Activated CD4-positive, alpha-beta T cell treated with anti-CD3 and anti-CD28 coated beads, Interleukin-2, amount 10 ng/mL, durations not matched to agents 24 days and 14 days (primary cell): ENCODE measurements at places on chromosomes 1 and 21.

- DNase-seq: no peak
Measured at GRCh38 chr1:191984856-191985255, 173.4 kb upstream of the RGS18 start.

DNA sequence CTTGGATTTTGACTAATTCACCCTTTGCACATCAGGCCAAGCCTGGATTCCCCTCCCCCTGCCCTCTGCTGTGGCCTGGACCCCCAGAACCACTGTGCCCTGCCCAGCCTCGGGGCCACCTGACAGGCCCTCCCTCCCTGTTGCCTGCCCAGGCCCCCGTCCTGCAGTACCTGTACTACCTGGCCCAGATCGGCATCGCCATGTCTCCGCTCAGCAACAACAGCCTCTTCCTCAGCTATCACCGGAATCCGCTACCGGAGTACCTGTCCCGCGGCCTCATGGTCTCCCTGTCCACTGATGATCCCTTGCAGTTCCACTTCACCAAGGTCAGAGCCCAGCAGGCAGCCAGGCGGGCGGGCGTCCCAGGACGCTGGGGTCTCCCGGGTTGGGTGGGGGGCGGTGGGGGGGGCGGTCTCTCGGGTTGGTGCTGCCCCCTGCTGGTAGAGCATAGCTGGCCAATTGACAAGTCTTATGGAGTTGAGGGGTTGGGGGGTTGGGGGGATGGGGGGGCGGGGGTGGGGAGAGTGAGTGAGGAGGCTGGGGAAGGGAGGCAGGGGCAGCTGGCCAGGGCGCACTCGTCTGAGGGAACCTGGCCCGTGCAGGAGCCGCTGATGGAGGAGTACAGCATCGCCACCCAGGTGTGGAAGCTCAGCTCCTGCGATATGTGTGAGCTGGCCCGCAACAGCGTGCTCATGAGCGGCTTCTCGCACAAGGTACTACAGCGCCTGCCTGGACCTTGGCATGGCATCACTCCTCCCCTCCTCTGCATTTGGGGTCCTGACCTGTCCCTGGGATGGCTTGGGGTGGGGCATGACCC lies 10.7 kb downstream of the AMPD2 start:
- peak; percentile 77 for DNase-seq

GRCh38 chr1:23727362-23727811 lies 15.9 kb upstream of the ELOA start:
- no peak for DNase-seq

DNA sequence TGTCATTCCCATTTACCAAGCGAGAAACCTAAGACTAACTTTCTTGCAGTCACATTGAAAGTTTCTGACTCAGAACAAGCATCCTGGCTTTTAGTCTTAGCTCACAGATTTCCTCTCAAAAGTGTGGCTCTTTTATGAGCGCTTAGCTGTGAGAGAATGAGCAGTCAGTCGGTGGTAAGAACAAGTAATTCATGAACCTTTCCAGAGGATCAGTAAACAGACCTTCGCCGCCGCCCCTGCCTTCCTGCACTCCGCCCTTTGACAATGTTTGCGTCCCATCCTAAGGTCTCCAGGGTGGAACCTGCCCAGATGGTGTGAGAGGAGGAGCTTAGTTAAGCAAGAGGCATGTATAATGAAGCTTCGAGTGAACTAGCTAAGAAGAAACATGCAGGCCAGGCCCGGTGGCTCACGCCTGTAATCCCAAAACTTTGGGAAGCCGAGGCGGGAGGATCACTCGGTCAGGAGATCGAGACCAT lies 142.4 kb downstream of the GLUL start:
- DNase-seq: peak; percentile 79

GRCh38 chr1:156281281-156281680 lies 1.3 kb downstream of the SMG5 start:
- DNase-seq: peak; percentile 76

- DNase-seq: peak; percentile 81
Measured at GRCh38 chr21:42010507-42011495, 641 bp upstream of the ZBTB21 start.

DNA sequence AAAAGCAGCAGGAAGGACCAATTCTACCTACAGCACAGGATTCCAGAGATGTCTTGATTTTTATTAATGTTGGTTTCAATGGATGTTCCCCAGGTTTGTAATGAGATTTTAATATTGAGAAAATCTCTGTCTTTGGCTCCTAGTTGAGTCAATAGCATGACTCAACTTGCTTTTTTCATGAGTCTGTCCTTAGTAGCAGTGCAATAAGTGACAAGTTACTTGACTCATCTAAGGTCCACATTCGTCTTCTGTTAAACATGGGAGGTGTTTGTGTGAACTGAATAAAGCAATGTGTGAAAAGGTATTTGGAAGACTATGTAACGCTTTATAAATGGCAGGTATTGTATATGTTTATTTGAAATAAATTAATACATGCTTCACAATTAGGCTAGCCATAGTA lies 645.0 kb upstream of the PTBP2 start:
- no peak for DNase-seq

DNA sequence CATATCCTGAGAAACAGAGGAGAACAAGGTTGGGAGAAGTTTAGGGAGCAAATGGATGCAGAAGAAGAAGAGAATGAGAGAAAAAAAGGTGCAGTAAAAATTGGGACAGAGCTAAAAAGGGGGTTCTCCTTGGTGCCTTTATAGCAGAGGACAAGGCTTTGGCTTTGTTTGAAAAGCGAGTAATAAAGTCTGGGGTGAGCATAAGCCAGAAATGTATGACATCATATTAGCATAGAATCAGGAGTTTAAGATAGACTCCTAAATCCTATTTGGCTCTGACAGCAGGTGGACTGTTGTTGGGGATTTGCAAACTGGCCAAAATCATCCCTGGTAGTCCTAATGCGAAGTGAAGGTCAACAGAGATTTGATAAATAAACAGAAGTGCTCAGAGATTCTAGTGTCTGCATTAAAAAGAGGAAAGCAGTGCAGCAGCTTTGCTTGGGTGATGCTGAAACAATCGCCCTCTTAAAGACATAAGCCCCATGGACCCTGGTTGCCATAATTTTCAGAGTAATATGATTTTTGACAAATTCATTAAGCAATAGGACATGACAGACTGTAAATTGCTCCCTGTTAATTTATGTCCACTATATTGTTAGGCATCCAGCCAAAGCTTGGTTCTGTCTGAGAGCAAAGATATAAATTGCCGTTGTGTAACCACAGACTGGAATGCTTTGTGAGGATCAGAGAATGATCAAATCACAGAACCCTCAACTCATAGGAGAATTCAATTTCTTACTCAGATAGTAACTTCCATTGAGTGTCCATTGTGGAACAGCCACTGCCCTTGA lies 385.0 kb upstream of the NFIA start:
- no peak for DNase-seq

GRCh38 chr1:91751275-91751674 lies 134.7 kb downstream of the TGFBR3 start:
- DNase-seq: no peak

- no peak for DNase-seq
Measured at GRCh38 chr1:164841702-164842465, 282.9 kb downstream of the PBX1 start.

GRCh38 chr1:233323718-233324117 lies 3.8 kb upstream of the MAP3K21 start:
- no peak for DNase-seq

DNA sequence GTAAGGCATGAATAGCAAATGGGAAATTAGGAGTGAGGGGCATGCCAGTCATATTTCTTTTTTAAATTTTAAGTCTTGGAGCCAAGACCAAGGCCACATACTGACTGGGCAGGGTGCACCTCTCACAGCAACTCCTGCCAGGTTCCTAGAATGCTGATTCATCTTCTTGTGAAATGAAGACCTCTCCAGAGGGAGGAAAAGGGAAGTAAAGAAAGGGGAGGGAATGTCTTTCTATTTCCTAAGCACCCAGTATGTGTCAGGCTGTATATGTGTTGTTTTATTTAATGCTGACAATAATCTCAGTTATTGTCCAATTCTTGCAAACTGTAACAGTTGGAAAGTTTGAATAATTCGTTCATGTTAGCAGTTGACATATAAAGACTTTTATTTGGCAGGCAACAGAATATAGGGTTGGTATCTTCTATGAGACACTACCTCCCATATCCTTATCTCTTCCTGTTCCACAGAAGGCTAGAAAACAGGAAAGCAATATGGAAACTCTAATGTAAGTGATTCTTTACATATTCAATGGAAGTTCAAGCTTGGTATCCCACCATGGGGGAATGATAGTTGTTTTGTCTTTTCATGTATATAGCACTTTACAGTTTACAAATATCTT lies 259.1 kb upstream of the USP24 start:
- DNase-seq: no peak

DNA sequence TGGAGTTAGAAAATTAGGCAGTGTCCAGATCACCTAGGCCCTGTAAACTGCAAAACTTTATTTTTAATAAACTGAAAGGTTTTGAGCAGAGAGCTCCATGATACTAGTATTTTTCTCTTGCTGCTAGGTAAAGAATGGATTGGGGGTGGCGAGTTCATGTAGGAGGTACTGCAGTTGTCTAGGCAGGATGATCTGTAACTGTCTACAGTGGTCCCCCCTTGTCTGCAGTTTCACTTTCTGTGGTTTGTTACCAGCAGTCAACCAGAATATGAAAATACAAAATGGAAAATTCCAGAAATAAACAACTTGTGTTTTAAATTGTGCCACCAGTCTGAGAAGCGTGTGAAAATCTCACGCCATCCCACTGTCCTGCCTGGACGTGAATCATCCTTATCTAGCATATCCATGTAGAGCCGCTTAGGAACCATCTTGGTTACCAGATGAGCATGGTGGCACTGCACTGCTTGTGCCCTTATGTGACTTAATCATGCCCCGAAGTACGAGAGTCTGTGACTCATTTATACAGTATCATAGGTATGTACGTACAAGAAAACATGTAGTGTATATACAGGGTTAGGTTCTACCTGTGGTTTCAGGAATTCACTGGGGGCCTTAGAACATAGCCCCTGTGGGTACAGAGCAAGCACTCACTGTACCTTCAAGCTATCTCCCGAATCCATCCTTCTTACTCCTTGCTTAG lies 94.2 kb downstream of the AHCTF1 start:
- no peak for DNase-seq

DNA sequence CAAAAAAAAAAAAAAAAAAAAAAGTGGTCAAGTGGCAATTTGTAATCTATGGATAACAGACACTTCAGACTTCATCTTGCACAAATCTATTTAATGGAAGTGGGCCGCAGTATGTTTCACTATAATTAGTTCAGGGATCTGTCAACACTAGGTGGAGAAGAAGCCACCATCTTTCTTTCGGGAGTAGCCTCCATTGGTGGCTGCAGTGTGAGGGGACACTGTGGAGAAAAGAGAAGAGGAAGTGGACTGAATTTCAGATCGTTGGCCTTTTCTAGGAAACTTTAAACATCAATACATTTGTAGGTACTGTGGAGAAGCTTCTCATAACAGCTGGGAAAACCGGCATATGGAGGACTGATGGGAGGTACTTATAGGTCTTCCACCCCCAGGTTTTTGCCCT lies 8.0 kb upstream of the ELAPOR1 start:
- no peak for DNase-seq

- DNase-seq: no peak
Measured at GRCh38 chr1:183159960-183160359, 26.1 kb upstream of the LAMC2 start.
